Spinal cord (tissue), 10 donors: ENCODE measurements at places on chromosomes 6 and 20. TPM values are rescaled to one million over a fixed set of nuclear protein-coding genes. Genes with fewer than 3 reads are reported as not detected.

DNA sequence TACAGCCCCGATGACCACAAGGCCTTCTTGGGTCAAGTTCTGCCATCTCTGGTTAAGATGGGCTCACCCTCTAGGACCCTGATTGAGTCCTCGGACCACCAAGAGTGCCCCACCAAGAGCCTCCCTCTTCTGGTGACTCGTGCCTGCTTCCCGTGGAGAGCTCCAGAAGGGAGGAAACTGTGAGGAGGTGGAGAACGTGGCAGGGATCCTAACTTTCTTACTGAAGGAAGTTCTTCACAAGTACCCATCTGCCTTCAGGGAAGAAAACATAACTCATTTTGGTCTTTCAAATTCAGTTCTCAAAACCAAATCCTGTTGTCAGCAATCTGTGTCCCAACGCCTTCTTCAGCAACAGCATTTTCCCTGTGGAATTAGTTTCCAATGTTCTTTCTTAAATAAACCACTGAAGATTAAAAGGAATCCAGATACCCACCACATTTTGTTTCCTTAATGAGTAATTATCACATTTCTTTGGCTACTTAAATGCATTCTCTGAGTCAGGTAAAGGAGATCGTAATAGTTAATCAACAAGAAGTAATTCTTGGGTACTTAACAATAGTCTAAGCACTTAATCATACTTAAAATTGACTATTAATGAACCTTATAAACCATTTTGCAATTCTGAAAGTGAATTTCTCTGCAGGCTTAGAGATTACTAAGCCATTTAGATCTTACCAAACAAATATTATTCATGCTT lies 185.8 kb upstream of the SGK1 start:
- no peak for DNase-seq

- no peak for DNase-seq
Observed at GRCh38 chr20:44028868-44029847, 114.5 kb downstream of the TOX2 start.

GRCh38 chr6:165723326-165723725 lies 60.3 kb upstream of the PDE10A start:
- no peak for DNase-seq

GRCh38 chr6:24738741-24739140 lies 19.8 kb upstream of the C6orf62 start:
- DNase-seq: no peak

GRCh38 chr6:39931607-39932006 lies 2.7 kb downstream of the MOCS1 start:
- no peak for DNase-seq

DNA sequence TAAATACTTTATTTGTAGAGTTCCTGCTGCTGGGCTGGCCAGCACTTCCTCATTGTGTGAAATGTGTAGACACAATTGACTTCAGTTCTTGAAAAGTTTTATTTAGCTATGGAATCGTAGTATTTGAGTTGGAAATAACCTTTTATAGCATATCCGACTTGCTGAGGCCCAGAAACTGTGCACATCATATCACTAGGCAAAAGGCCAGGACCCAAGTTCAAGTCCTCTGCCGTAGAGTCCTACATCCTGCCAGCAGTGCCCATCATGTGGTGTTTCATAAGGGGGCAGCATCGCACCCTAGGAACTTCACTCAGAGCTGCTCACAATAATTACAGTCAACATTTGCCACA lies 207.7 kb upstream of the SNX9 start:
- no peak for DNase-seq

DNA sequence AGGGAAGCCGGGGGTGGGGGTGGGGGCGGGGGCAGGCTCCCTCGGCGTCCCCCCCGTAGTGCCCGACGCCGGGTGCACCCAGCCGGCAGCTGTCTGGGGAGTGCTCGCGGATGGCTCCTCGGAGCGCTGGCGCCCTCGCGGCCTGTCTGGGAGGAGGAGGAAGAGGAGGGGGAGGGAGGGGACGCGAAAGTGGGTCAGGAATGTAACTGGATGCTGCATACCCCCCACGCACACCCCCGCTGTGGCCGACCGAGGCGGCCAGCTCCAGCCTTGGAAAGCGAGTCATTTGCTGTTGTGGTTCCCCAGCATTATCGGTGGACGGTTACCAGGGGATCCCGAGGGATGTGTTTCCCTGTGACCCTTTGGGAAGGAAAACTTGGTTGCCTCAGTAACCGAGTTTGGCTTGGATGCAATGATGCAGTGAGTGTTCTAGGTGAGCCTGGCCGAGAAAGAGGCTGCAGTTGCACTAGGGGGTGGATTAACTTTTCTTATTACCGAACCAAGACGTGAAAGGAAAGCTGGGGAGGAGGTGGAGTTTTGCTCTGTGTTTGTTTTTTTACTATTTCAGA lies 55.2 kb upstream of the RREB1 start:
- peak; percentile 62 for DNase-seq

GRCh38 chr6:139654309-139654708 lies 279.9 kb upstream of the CITED2 start:
- DNase-seq: no peak

DNA sequence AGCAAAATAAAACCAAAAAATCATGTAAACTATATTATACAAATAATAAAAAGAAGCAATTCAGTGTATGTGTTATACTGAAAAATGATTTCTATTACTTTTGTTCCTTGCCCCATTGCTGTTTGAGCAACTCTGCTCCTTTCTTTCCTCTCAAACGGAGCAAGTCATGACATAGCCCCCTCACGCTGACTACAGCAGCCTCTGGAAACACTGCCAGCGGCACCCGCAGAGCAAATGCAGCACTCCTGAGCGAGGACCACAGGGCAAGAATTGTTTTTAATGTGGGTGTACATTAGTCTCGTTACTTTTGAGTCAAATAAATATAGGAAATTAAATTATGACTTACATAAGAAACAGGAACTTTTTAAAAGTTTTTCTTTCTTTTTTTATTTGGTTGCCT lies 350.1 kb upstream of the HSF2 start:
- DNase-seq: no peak

DNA sequence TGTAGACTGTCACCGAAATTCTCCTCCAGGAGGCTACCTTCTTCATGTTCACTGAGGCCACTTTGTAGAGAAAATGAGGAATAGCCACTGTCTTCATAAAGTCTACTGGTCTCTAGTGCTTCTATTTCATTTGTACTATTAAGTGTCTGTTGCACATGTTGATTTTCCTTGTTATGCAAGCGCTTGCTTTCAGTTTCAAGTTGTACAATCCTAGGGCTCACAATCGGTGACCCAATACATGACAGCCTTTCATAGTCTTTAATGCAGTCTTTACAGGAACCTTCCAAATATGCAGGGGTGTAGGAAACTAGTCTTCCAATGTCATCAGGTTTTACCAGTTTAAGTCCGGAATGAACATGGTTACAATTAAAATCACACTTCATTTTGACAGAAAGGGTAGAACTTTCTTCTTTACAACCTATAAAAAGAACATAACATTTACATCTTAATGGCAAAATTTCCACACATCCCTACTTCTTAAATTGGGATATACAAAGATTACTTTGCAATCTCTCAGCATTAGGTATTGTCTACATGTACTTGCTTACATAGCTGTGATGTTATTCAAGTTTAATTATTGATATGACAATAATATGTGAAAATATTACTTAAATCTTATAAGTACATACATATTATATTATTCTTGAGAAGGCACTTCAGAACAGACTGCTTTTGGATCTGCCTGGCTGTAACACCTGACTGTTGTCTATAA lies 7.5 kb downstream of the FBXO5 start:
- DNase-seq: no peak

- no peak for DNase-seq
Observed at GRCh38 chr20:1880529-1881239, 14.5 kb upstream of the SIRPA start.

- no peak for DNase-seq
Observed at GRCh38 chr20:3925899-3926638, 36.9 kb downstream of the PANK2 start.

DNA sequence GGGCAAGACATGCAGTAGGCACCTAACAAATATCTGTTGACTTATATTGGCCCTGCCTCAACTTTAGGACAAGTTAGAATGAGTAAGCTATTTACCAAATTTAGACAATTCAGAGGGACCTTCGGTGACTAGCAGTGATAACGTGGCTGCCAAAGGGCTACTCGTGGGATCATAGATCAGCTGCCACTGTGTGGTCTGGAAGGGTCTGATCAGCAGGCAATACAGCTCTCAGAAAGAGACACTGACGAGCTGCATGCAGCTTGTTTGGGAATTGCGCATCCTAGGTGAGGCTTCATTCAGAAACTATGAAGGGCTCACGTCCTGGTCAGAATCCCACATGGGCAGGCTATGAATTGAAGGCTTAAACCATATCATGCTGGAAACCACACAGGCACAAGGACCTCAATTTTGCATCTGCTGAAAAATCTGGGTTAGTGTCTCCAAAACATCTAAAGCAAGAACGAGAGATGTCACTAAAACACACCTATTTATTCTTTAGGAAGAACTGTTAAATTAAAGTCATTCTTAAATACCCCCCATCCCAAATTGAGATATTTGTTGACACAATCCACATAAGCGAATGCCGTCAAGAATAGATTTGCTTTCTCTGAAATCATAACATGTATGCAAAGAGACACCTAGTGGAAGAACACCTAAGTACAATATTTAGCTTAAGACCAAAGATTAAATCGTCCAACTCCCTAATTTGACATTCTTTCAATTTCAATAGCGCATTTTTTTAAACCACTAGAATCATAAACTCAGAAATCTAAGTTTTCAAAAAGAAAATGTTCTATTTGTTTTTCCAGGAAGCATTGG lies 79.6 kb downstream of the IPCEF1 start:
- peak; percentile 88 for DNase-seq

DNA sequence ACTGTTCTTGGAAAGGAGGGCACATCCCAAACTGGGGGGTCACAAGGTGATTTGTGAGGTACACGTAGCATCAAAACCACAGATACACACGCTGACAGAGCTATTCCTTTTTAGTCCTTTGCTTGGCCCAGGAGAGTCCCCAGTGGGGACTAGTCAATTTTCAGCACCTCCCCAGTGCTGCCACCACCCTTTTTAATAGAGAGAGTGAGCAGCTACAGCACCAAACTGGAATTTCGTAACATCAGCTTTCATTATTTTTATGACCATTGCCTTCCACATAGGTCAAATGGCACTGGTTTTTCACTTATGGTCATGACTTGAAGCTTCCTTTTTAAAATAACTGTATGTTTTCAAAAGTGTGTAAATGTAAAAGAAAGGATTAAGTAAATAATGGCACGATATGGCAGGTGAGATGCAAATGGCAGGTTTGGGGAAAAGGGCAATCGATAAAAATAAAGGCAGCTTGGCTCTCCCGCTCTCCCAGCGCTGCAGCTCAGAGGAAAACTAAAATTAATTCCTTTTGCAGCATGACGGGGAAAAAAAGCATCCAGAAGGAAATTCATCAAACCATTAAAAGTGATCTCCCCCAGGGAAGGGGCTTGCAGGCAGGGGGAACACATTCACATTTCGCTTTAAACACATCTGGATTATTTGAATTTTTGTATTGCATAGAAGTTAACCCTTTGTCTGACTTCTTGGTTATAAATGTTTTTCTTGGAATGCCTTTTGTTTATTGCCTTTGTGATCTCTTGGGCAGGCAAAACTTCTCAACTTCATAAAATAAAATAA lies 95.2 kb downstream of the ANKRD60 start:
- peak; percentile 63 for DNase-seq

GRCh38 chr6:90658497-90658896 lies 71.6 kb upstream of the MAP3K7 start:
- DNase-seq: no peak

DNA sequence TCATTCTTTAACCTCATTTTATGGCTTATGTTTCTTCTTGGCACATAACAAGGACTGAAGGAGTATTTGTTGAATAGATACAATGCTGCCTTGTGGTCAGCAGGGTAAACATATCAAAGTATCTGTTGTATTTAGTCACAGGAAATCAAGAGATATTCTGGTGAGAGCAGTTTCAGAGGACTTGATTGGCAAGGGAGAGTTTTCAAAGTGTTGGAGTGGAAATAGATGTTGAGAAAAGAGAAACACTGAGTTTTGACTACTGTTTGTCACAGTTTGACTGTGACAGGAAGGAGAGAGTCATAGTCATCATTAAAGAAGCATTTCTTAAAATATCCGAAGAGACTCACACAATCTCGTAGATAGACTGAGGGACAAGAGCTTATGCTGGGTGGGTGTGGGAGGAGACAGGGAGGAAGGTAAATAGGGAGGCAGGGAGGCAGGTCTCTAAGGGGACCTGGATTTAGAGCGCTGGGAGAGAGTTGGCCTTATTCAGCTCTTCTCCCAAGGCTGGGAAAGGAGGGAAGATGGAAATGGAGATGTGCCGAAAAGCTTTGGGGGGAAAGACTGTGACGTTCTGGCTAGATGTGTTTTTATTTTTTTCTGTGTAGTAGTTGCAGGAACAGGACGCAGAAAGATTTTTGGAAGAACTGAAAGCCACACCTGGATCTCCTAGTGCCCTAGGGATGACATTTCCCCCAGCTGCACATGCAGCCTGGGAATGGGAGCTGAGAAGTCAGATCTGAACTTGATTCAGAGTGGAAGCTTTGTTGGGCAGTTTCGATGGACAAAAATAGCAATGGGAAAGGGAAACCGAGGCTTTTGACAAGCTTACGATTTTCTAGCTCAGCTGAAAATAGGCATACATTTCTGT lies 65.0 kb upstream of the IFNGR1 start:
- no peak for DNase-seq

DNA sequence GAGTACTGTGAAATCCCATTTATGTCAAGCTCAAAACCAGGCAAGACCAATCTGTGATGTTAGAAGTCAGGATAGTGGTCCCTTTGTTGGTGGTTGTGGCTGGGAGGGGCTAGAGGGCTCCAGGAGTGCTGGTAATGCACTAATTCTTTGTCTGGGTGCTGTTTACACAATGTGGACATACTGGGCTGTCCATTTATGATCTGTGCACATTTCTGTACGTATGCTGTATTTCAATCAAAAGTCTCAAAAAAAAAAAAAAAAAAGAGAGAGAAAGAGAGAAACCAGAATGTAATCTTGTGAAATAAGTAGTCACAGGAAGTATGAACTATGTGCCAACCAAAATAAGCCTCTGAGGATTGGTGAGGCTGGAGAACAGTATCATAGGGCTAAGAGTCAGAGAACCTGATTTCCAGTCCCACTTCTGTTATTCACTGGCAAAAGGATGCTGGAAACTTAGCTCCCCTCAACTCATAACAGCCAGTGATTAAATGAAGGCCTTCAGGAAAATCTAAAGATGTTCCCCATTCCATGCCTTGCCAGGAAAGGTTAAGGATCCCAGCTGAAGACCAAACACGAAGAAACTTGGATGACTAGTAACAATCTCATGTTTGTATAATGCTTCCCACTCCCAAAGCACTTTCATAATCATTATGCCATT lies 19.6 kb upstream of the TRAM2 start:
- no peak for DNase-seq

- DNase-seq: no peak
Observed at GRCh38 chr20:63548542-63548941, 993 bp upstream of the SRMS start.

REM1 gene
- polyA plus RNA-seq: 0.96 TPM

SLC16A10 gene
- 3.4 TPM for polyA plus RNA-seq

IL17F gene
- polyA plus RNA-seq: not detected

CLPSL2 gene
- polyA plus RNA-seq: 0.56 TPM

BIRC7 gene
- 0.29 TPM for polyA plus RNA-seq

FAM162B gene
- 2.9 TPM for polyA plus RNA-seq

ADGRG6 gene
- polyA plus RNA-seq: 6.4 TPM

PDYN gene
- polyA plus RNA-seq: 6.7 TPM

SCUBE3 gene
- polyA plus RNA-seq: 8.2 TPM

TFAP2A gene
- polyA plus RNA-seq: 9.2 TPM

ZNF165 gene
- 1.6 TPM for polyA plus RNA-seq

PTGIS gene
- polyA plus RNA-seq: 15.8 TPM
